PC-3 (cell line): ENCODE measurements at places on chromosomes 7 and 10.

DNA sequence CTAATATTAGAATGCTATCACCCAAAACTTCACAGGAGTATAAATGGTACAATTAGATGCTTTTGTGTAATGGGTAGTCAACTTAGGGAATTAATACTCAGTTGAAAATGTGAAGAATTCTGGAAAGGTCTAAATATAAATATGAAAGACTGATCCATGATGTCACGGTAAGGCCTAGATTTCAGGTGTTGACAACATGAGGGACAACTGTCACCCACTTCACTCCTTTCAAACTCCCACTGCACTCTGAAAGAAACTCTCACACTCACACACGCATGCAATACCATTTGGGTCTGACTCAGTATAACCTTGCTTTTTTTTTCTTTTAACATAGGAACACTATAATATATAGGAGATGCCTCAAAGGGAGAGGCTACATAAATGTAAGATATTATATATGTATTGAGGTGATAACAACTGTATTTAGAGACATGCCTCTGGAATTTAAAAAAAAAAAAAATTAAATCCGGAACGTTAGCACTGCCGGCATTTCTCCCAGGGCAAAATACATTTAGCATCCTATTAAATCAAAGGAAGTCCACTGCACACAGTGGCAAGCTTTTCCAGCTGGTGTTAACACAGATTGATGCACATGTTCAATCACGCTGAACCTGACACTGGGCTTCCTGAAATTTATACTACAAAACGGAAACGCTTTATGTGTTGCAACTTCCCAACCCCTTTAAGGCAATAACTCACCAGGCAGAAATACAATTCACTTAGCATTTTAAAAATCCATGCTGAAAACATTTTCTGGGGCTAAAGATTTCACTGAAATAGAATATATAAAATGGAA, 74.9 kb downstream of the RSU1 start:
- no peak for DNase-seq

DNA sequence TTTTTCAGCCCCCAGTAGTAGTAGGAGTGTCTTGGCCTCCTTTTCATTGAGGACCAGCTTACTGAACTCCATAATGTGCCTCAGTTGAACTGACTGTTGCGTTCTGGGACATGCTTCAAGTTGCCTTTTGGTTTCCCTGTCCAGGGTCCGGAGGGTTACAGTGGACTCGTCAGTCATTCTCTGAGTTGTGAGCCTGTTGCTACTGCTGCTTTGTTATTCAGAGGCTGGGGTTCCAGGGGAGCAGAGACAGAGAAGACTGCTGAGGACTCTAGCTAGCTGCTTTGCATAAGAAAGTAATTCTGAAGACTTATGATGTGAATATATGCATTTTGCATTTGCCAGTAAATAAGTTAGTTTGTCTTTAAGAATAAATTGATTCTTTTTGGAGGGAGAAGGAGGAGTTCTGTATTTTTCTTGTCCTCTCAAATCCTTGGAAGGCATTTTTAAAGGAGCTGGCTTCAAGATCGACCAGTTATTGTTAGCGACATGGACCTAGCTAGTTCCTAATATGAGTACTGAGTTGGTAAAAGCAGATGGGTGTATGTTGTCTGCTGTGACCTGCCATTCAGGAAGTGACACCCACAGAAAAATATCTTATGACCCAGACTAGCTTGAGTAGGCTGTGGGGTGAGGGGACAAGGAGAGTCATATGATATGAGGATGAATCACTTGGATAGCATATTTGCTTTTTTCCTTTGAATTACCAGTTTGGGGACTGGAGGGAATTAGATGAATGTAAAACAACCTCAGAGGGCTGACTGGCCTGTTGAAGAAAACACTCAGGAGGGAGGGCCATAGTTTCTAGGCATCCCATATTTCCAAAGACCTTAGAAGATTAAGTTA, 8.3 kb downstream of the PI4K2A start:
- DNase-seq = peak; percentile 91

DNA sequence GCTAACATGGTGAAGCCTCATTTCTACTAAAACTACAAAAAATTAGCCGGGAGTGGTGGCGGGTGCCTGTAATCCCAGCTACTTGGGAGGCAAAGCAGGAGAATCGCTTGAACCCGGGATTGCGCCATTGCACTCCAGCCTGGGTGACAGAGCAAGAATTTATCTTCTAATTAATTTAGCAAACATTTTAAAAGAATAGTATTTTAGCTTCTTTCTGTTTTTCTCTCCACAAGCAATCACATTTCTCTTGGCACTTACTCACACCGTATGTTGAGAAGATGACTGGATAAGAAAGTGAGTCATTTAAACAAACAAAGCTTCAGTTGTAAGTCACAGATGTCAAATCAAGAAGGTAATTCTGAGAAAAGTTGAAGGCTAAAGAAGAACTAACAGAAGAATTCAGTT, 264.0 kb downstream of the ARL4A start:
- DNase-seq = peak; percentile 82

- no peak for DNase-seq
Observed at GRCh38 chr7:148712678-148713329, 14.1 kb downstream of the CUL1 start.

- DNase-seq = no peak
Observed at GRCh38 chr10:109969760-109970346, 37.9 kb upstream of the ADD3 start.

GRCh38 chr10:92758594-92758993, 68.8 kb downstream of the HHEX start:
- DNase-seq = no peak

GRCh38 chr7:136807598-136807997, 60.9 kb upstream of the CHRM2 start:
- no peak for DNase-seq

- DNase-seq = no peak
Observed at GRCh38 chr7:132002343-132002968, 446.0 kb upstream of the PODXL start.

GRCh38 chr10:28970231-28970630, 292.9 kb downstream of the BAMBI start:
- no peak for DNase-seq

GRCh38 chr10:77533887-77534278, 103.7 kb downstream of the KCNMA1 start:
- DNase-seq = peak; percentile 83

DNA sequence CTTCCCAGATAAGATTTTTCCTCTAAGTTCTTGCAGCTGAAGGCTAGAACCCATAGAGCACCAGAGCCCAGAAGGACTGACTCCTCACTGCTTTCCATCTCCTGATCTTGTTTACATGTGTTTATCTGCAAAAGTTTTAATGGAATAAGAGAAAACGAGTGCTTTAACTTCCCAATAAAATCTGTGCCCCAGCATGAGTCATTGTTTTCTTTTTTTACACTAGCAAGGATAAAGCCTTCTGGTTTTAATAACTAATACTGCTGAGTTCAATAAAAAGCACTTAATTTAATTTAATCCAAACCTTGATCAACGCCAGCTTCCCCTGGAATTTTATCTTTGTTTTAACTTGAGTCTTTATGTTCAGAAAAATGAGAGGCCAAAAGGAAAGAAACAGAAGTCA, 227.6 kb downstream of the HPSE2 start:
- DNase-seq = no peak

- no peak for DNase-seq
Observed at GRCh38 chr7:84746353-84746752, 440.5 kb downstream of the SEMA3D start.

DNA sequence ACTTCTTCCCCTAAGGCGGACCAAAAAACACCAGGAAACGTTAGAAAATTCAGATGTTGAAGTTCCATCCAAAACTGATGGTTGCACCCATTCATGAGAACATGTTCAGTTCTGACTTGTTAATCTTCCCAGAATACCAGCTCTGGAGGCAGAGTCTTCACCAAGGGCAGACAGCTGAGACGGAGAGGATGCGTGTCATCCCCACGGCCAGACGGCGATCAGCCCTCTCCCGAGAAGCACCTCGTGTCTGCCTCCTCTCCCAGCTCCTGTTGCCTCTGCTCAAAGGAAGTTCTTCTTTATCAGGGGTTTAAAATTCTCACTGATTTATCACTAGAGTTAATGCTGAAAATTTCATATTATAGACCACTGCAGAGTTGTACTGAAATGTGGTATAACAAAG, 269.7 kb downstream of the ZMYND11 start:
- DNase-seq = no peak

GRCh38 chr7:84393786-84394185, 199.2 kb upstream of the SEMA3A start:
- DNase-seq = peak; percentile 49

DNA sequence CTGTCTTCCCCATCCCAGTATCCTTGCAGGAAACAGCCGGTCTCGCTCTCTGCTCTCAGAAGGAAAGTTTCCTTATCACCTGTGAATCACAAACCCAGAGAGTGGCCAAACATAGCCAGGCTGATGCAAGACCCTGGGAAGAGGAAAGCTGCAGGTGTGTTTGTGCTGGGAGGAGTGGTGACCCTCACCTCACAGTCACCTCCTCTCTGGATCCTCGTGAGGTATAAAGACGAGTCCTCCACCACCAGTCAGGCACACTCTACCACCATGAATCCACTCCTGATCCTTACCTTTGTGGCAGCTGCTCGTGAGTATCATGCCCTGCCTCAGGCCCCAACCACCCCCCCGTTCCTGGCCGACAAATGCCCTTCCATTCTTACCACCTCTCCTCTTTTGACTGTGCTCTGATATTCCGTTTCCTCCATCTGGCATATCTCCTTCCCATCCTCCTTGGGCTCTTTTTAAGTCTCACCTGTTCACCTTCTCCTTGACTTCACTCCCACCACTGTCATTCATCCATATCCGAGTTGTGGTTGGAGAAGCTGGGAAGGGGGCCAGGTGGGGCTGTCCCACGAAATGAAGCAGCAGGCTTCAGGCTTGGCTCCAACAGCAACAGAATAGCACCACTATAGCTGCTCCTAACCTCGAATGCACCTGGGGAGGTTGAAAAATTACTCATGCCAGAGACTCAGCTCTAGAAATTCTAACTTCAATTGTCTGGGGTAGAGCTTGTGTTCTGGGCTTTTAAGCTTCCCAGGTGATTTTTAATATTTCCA, at the start of gene PRSS1:
Gene PRSS1 (plus strand): TSS at position 255 of the 776 bp plus-strand sequence. CDS start 13 bp downstream, at position 268.
- DNase-seq = no peak

DNA sequence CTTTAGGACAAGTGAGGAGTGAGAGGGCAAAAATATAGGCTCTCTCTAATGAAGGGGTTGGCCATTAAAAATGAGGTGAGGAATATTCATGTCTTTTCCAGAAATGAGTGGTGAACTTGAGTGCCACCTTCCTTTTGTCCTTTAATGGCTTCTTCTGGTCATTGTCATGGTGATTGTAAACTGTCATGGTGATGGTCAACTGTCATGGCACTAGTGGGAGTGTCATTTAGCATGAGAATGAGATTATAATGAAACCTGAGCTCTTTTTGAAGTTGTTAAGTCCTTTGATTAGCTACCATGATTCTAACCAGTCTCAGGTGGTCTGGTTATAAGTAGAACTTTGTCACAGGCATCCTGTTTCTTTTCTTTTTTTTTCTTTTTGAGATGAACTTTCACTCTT, 524.4 kb downstream of the NEBL start:
- DNase-seq = no peak

DNA sequence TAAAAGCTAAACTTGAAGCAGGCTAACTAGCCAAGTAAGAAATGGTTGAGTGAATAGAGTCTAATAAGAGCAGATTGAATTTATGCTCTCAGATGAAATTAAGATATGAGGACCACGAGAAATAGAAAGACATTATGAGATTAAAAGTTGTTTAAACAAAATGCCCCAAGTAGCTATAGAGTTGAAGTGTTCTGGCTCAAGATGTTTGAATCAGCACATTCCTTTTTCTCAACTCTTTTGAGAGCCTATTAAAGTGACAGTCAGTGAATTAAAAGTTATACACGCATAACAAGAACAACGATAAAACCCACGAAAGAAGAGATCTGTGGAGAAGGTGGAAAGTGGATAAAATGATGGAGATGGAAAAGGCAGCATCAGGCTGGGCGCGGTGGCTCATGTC, 322.2 kb upstream of the ANKRD30A start:
- DNase-seq = no peak

- no peak for DNase-seq
Observed at GRCh38 chr7:48192996-48193395, 21.7 kb downstream of the ABCA13 start.

DNA sequence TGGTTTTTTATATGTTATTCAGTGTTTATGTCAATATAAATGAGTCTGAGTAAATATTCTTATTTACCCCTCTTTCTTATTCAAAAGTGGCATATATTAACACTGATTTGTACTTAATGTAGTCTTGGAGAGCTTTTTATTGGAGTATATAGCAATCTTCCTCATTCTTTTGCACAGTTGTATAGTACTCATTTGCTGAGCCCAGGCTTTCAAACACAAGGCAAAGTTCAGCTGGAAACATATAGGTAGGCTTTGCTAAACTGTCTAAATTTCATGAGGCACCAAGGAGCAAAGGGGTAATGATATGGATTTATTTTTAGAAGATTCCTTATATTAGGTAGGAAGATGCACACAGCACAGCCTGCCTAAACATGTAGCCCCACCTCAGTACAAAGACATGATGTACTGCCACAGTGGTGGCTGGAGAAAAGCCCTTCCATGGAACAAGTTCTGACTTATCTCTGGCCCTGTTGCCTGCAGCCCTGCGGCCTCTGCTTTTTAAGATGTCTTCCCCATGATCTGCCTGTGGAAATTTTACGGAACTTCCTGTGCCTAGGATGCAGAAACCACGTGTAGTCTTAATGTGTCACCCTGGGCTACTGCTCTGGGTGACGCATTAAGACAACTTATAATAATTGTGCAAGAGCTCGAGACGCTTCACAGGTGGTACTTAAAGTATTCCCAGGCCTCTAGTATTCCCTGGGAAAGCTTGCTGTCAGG, 9.6 kb upstream of the PDCD4 start:
- DNase-seq = no peak

DNA sequence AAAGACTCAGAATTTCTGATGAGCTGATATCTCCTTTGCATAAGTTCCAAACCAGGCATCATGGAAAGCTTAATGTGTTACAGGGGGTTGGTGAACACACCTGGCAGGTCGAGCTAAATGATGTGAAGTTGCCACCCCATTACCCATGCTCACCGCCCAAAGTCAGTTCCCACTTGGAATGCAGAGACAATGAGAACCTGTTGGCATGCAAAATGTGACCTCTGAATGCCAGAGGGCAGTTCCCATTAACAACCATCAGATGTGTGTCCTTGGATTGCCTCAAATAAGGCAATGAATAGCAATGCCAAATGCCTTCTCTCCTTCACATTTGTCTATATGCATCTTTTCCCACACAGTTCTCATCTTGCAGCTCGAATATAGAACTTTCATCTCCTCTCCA, 190.7 kb downstream of the CDCA7L start:
- DNase-seq = no peak

GRCh38 chr7:87119581-87119980, 32.7 kb upstream of the DMTF1 start:
- DNase-seq = no peak
